Right renal pelvis (tissue), 4 donors: ENCODE measurements at places on chromosomes 1 and 21. TPM values are rescaled to one million over a fixed set of nuclear protein-coding genes. Genes with fewer than 3 reads are reported as not detected.

S100B gene
- polyA plus RNA-seq = 16.6 TPM

LCE1E gene
- not detected for polyA plus RNA-seq

- no peak for DNase-seq
Observed at GRCh38 chr1:20400341-20401177, 85.5 kb downstream of the CAMK2N1 start.

GRCh38 chr21:37675202-37675801 is 241.0 kb downstream of the KCNJ6 start:
- peak; percentile 36 for DNase-seq

CFHR1 gene
- polyA plus RNA-seq = not detected

DNA sequence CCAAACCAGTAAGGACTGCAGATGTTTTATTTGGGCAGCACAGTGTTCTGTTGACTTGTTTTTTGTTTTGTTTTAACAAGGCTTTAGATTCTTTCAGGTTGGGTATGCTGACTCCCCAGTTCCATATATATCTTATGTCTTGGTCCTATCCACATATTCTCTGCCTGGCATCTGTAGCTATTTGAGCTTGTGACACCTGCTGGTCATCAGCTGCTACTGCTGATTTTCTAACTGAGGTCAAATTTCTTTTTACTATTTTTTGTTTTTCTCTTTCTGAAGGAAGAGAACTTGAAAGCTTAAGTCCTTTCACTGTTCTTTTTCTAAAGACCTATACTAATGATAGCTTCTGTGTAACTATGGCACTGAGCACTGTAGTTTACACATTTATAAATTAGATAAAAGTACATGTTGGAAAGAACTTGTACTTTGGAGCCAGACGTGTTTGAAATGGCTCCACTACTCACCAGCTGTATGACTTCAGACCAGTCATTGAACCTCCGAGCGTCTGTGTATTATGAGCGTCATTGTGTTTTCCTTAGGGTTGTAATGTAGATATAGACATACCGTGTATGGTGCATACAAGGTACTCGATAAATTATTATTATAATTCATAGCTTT is 109.4 kb downstream of the NRDC start:
- peak; percentile 24 for DNase-seq

TACSTD2 gene
- polyA plus RNA-seq = 43.7 TPM

- DNase-seq = no peak
Observed at GRCh38 chr1:1217621-1218523, 3.9 kb upstream of the TNFRSF4 start.

- DNase-seq = no peak
Observed at GRCh38 chr1:205075642-205076155, 8.6 kb downstream of the TMEM81 start.

- DNase-seq = no peak
Observed at GRCh38 chr1:59831529-59831928, 16.8 kb downstream of the HOOK1 start.

GRCh38 chr1:221087919-221088318 is 208.7 kb downstream of the HLX start:
- no peak for DNase-seq
